ENCODE measurements at places on chromosomes 6 and 20.

GRCh38 chr20:44494266-44494665 is 18.6 kb downstream of the TTPAL start:
- no peak for ATAC-seq

DNA sequence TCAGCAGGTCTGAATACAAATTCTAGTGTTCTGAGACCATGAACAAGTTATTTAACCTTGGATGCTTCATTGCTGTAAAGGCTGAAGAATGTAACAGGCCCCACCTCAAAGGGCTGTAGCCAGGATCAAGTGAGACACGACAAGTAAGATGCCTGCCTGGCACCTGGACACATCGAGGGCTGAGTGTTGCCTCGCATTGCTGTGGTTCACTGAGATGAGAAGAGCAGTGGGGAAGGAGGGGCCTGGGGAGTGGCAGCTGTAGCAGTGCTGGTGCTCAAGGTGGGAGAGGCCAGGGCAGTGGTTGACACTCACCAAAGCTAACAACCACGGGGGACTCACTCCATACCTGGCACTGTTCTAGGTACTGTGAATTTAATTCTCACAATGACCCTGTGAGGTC is 187.8 kb downstream of the KIF16B start:
- ATAC-seq = no peak

- peak; percentile 32 for ATAC-seq
Observed at GRCh38 chr20:62805155-62805710, 598 bp downstream of the OGFR start.

DNA sequence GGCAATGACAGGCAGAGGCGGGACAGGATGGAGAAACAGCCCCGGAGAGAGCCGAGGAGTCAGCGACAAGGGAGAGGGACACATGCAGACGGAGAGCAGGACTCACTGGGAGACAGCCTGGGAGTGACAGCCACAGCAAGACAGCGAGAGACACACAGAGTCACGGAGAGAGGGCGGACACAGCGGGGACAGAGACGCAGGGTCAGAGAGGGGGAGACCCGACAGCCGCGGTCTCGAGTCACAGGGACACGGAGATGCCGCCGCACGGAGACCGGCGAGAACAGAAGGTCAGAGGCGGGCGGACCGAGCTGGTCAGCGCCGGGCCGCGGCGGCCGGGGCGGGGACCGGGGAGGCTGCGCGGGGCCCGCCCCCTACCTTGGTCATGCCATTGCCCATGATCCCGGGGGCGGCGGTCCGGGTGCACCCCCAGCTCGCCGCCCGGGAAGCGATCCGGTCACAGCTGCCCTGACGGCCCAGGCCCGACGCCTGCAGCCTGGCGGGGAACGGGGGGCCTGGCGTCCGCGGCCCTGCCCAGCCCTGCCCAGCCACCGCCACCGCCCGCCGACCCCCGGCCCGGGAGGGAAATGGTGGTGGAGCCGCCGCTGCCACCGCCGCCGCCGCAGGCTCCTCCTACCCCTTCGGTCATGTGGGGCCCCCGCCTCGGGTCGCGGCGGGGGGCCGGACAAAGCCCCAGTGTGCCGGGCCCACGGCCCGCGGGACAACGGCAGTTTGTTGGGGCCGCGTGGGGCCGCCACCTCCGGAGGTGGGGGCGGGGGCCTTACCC is at the start of the genes DUSP15 and TTLL9:
Gene DUSP15 (minus strand): TSS at position 586 of the 784 bp plus-strand sequence. CDS start 190 bp downstream, at position 396.
Gene TTLL9 (plus strand): TSS at position 693 of the 784 bp plus-strand sequence. CDS start 493 bp downstream, outside the sequence.
- ATAC-seq = peak; percentile 33

Data from activated CD4-positive, CD25-positive, alpha-beta regulatory T cell treated with anti-CD3 and anti-CD28 coated beads, Interleukin-2, amount 50 U/mL, for 24 hours (primary cell).